ENCODE measurements at places on chromosomes 1 and 21. TPM values are rescaled to one million over a fixed set of nuclear protein-coding genes. Genes with fewer than 3 reads are reported as not detected.
A peak's percentile ranks its signal among the peaks of the same experiment; 100 is the strongest.

- peak; percentile 81 for DNase-seq
Observed at GRCh38 chr21:41877901-41878830, 978 bp downstream of the PRDM15 start.

DNA sequence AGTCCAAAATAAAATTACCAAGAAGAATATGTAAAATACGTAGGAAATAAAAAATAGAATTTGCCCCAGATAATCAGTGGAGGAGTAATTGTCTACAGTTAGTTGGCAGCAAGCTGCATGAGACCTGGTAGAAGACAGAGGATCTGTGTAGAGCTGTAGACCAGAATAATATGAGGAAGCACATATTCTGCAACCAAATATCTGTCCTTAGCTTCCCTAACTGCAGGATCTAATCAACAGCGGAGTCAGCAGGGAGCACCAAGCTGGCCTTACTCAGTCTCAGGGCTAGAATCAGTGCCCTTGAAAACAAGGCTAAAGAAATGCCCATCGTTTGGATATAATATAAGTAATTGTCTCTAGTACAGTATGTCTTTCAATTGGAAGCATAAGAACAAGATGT, 6.1 kb upstream of the GCSAML start:
- DNase-seq: no peak

DNA sequence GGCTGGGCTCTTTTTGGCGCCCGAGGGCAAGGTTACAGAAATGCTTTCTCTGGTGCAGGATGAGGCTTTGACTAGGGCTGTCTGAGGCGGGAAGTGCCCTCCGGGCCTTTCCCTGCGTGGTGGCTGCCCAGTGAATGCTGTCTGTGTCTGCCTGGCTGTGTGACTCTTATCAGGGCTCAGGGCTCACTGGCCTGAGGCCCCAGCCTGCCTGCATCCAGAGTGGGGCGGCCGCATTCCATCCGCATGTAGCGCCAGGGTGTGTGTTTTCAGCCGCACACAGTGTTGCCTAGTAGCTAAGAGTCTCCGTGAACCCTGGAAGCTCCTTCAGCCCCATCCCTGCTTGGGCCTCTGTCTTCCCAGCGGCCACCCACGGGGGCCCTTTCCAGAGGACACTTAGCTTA, 59.1 kb downstream of the FAAP20 start:
- DNase-seq: peak; percentile 96

GRCh38 chr1:239058190-239058589, 328.2 kb upstream of the CHRM3 start:
- no peak for DNase-seq

DNA sequence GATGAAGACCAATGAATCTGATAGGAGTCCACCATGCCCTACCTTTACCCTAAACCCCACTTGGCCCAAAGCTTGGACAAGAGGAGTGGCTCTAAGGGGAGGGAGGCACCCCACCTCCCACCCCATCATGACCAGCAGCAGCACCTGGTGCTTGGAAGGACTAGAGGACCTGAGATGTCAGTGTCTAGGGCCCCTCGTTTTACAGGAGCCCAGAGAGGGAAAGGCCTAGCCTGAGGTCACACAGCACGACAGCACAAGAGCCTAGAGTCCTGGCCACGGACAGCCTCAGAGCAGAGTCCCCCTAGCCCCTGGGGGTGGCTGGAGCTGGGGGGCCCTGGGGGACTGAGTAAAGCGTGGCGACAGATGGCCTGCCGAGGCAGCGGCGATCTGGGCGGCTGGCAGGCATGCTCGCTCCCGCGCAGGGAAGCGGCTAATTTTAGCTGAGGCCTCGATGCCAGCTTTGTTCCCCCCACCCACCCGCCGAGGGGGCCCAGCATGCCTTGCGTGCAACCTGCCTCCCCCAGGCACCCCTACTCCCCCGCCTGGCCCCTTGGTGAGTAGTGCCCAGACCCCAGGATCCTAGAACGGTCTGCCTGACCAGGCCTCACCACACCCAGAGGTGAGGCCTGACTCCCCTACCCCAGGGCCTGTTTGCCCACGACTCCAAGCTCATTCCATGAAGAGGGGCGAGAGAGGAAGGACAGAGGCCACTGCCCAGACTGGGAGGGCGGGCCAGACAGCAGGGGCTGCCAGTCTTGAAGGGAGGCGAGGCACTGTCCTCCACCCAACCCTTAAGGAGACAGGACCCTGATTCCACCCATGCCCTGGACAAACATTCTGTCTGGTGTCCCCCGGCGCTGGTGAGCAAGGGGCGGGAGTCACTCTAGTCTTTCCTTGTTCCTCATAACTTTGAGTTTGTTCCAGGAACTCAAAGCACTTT, 39.0 kb downstream of the AHDC1 start:
- DNase-seq: no peak

DNA sequence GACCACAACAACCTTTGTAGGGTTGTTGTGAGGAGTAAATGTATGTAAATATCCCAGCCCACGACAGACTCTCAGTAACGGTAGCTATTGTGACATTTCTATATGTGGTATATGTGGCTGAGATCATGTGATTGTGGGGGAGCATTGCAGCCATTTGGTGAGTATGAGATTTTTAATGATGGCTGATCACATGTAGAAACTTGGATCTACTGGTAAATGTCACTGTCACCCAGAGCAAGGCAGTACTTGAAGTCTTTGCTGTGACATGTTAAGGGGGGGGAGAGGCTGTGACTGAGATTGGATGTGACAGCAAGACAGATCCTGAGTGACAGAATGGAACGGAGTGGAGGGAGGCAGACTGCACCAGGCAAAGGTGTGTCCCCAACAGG, 23.9 kb upstream of the MEF2D start:
- no peak for DNase-seq

GRCh38 chr1:60427194-60427593, 353.6 kb upstream of the C1orf87 start:
- no peak for DNase-seq

ADGRB2 gene
- total RNA-seq: 3.9 TPM

ZNF678 gene
- 1.7 TPM for total RNA-seq

SPATA1 gene
- total RNA-seq: not detected

RWDD3 gene
- total RNA-seq: 13.6 TPM
